ENCODE measurements at places on chromosomes 4 and X. TPM values are rescaled to one million over a fixed set of nuclear protein-coding genes. Genes with fewer than 3 reads are reported as not detected.

DNA sequence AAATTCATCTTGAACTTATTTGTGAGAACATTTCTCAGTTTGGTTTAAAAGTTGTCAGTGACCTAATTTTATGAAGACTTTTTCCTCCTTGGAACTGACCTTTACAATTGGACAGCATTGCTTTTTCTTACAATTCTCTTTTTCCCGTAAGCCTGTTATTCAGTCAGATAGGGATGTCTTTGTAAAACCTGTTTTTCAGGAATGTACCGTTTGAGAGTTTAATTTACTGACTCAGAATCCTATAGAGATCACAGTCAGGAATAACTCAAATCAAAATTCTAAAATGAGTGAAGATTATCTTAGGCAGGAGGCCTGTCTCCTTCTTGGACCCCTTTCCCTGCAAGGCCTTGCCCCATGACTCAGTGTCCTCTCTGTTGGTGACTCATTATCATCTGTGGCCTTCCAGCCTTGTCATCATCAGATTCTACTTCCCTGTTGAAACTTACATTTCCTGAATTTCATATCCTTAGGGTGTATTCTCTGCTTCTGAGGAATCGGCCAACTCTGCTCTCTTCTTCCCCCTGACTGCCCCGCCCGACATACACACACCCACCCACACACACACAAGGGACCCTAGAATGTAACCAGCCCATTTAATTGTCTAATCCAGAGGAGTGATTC lies 99.8 kb downstream of the ARHGAP10 start:
- DNase-seq = no peak

MORF4L2 gene
- 362 TPM for total RNA-seq

DNA sequence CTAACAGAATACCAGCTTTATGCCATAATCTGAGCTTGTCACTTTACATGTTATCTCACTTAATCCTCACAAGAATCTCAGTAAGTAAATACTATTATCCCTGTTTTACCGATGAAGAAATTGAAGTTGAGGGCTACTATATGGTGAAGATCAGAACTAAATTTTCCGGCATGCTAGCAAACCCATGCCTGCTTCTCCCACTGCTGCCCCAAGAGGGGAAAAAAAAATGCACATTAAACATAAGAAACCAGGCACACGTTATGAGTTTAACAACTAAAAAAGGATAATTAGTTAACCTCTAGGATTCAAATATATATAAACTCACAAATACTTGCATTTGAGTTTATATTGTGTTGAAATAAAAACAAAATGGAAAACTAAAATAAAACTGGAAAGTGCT lies 10.8 kb downstream of the SLC10A7 start:
- DNase-seq = no peak

GRIA3 gene
- total RNA-seq = 0.51 TPM

- no peak for DNase-seq
These were observed 566.8 kb downstream of the PDHA2 start for GRCh38 chr4:96406742-96407141.

- DNase-seq = no peak
These were observed 40.8 kb upstream of the GRPR start for GRCh38 chrX:16082470-16083085.

DNA sequence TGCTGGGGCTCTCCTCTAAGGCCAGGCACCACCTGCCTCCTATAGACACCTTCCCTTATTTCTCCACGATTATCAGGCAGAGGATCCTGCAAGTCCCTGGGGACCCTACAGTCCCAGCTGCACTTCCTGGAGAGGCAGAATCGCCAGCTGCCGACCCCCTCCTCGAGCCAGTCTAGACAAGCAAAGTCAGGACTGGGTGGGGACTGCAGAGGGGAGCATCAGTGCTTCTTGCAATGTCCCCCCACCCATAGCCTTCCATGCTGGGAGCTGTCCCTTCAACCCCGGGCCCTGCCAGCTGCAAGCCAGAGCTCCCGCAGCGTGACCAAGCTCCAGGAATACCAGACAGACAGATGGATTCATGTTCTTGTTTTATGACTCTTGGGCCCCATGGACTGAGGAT lies 1.4 kb upstream of the CRMP1 start:
- no peak for DNase-seq

DNA sequence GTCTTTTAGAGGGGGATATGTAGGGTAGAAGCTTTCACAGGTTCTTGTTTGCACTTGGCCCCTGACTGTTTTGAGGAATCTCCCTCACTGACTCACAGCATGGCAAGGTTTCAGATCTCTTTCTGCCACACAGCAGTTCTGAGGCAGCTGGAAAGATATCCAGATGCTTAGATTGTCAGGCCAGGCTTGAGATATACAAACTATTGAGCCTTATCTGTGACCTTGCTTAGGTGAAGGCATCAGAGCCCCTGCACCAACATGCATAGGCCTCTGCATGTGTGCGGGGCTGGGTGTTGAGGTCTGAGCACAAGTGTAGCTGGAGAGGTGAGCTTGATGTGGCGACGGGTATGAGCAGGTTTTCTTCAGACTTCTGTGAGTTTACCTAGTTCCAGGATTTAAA lies 80.9 kb upstream of the MSANTD1 start:
- no peak for DNase-seq

Data from endothelial cell (in vitro differentiated cells).